ENCODE measurements at places on chromosomes 6 and 20.

GRCh38 chr6:92231171-92231701 lies 1188.1 kb downstream of the EPHA7 start:
- no peak for DNase-seq

- DNase-seq = no peak
Observed at GRCh38 chr6:50929323-50929722, 110.7 kb downstream of the TFAP2B start.

- no peak for DNase-seq
Observed at GRCh38 chr6:91480402-91480801, 893.5 kb upstream of the MAP3K7 start.

GRCh38 chr20:45352729-45353128 lies 4.5 kb upstream of the SDC4 start:
- no peak for DNase-seq

GRCh38 chr6:156942266-156942665 lies 165.1 kb downstream of the ARID1B start:
- DNase-seq = no peak

DNA sequence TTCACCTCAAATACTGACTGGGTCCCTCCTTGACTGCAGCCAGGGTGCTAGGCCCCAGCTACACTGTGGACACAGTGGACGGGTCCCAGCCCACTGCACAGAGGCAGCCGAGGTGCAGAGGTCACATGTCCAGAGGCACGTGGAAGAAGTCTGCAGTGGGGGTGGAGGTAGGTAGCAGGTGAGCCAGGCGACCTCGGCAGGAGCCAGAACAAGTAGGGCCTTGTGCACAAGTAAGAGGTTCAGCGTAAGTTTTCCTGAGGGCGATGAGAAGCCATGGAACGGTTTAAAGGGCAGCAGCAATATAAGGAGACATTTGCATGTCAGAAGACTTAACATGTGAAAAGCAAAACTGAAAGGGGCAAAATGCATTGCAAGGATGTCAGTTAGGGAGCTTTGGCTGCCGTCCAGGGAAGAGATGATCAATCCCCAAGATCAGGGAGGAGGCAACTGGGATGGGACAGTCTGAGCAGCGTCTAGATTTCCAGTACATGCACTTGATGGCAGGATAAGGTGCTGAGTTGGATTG lies 49.7 kb upstream of the SNX9 start:
- no peak for DNase-seq

DNA sequence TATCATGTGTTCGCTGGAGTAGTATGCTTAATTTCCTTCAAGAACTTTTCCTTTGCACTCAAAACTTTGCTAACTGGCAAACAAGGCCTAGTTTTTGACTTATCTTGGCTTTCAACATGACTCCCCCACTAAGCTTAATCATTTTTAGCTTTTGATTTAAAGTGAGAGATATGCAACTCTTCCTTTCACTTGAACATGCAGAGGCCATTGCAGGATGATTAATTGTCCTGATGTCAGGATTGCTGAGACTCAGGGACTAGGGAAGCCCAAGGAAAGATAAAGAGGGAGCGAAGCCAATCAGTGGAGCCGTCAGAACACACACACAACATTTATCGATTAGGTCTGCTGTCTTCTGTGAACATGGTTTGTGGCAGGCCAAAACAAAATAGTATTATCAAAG lies 491.4 kb downstream of the CBLN4 start:
- DNase-seq = peak; percentile 33

GRCh38 chr20:20489054-20489453 lies 121.2 kb downstream of the INSM1 start:
- DNase-seq = no peak

DNA sequence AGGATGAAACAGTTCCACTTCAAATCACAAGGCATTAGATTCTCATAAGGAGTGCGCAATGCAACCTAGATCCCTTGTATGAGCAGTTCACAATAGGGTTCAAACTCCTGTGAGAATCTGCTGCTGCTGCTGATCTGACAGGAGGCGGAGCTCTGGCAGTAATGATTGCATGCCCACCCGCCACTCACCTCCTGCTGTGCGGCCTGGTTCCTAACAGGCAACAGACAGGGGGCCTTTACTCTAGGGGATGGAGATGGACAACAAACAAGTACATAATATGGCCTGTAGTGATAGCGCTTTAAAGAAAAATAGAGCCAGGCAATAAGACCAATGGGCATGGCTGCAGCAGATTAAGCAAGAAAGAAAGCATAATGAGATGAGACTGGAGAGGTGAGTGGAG lies 2.7 kb upstream of the TBC1D22B start:
- DNase-seq = no peak

GRCh38 chr6:21137700-21138335 lies 455.7 kb upstream of the SOX4 start:
- no peak for DNase-seq

DNA sequence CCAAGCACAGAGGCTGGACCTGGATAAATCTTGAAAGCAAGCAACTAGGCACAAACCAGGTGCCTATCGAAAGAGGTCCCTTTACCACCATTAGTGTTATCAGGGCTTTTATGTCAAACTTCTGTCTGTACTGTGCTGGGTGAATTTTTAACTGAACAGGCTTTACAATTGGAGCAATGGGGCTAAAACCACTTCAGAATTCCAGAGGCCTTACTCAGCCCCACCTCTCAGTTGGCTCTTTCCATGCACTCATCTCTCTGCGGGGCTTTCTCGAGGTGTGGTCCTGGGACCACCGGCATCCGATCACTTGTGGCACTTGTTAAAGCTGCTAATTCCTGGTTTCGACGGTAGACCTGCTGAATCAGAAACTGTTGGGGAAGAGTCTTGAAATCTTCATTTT lies 232.5 kb downstream of the SOX4 start:
- DNase-seq = no peak

GRCh38 chr6:40268614-40269013 lies 318.6 kb downstream of the LRFN2 start:
- no peak for DNase-seq

- peak; percentile 6 for DNase-seq
Observed at GRCh38 chr6:89612121-89612520, 26.4 kb downstream of the LYRM2 start.

GRCh38 chr20:24106150-24106800 lies 117.7 kb upstream of the GGTLC1 start:
- no peak for DNase-seq

DNA sequence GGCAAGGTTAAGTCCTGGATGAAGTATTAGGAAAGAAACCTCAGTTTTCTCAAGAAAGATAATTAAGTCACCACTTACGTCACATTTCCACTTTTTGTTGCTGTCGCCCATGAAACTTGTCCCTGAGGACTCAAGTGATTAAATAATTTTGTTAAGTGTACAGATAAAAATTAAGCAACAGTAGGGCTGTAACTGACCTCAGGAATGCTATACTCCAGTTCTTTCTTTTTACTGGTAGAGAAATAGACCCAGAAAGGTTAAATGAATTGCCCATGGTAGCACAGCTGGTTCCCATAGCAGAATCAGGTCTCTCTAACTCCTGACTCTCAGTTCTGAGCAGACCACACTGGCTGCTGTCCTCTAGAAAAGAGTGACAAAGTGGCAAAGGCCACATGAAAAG lies 54.5 kb downstream of the CLIC5 start:
- no peak for DNase-seq

GRCh38 chr6:93794166-93794565 lies 374.8 kb upstream of the EPHA7 start:
- no peak for DNase-seq

- no peak for DNase-seq
Observed at GRCh38 chr6:115004982-115005381, 662.2 kb upstream of the HS3ST5 start.

DNA sequence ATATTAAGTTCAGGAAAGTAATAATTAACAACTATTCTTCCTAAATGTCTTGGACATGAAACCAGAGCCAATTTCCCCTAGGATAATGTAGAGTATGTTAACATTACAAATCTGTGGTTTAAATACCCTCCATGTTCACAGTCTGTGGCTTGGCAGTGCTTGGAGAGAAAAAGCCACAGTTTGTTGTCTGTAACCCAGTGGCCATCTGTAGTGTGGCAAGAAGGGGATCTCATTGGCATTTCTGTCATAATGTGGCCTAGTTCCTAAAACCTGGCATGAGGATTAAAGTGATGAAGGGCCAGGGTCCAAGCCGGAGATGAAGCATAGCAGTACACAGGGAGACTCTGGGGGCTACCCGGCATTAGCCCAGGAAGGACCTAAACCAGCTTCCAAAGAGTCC lies 31.2 kb downstream of the SYNE1 start:
- no peak for DNase-seq

DNA sequence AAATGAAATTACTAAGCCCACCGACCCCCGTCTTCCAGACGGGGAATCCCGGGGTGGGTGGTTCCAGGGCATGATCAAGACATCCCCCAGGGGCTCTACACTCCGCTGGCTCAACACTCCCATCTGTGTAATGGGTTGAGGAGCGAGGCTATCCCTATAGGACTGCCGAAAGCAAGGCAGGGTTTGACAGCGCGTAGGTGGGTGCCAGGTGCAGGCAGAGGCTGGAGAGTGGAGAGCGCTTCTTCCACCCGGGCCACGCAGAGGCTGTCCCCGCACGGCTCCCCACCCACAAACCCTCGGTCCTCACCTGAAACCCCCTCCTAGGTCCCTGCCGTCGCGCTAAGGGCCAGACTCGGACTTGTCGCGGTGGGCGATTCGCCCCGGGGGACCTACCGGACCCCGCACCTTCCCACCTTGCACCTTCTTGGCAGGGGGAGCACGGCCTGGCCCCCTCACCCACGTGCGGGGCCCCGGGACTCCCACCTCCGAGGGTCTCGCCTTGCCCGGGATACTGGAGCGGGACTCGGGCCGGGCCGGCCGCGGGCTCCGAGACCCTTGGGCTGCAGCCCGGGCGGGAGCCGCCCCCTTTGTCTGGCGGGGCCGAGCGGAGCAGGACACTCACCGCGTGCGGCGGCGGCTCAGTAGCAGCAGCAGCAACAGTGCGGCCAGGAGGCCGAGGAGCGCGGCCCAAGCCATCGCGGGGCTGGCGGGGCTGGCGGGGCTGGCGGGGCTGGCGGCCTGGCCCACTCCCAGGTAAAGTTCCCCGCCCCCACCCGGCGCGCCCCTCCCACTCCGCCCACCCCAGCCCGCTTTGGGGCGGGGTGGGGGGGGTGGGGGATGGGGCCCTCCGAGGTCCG lies at the start of gene PTGIS:
Gene PTGIS (minus strand): TSS at position 717 of the 857 bp plus-strand sequence. CDS start 21 bp downstream, at position 696.
- DNase-seq = no peak

DNA sequence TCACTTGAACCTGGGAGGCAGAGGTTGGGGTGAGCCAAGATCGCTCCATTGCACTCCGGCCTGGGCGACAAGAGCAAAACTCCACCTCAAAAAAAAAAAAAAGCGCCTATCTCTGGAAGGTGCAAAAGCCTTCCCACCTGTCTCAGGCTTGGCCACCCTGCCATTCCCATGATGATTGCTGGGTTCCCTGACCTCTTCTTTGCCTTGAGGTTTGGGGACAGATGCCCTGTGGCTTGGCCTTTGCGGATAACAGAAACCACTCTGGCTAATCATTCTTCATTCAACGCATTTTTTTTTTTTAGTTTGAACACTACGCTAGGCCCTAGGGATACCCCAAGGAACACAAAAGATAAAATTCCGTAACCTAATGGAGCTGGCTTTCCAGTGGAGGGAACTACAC lies 6.8 kb upstream of the HMGA1 start:
- DNase-seq = no peak

- DNase-seq = no peak
Observed at GRCh38 chr6:79466207-79466834, 70.9 kb downstream of the LCA5 start.

DNA sequence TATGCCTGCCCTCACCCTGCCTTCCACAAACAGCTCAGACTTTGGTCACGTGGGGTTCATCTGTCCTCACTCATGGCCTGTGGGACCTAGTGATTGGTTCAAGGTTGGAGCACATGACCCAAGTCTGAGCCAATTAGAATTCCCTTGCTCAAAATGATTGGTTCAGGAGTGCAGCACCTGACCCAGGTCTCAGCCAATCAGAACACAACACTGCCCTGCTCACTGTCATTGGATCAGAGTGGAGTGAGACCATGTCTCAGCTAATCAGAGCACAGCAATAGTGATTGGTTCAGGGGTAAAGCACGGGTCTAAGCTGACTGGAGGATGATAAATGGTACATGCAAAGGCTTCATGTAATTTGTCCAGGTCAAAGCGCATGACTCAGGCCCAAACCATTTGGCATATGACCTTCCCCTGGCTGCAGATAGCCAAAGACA lies 102.2 kb downstream of the PREX1 start:
- DNase-seq = peak; percentile 1

DNA sequence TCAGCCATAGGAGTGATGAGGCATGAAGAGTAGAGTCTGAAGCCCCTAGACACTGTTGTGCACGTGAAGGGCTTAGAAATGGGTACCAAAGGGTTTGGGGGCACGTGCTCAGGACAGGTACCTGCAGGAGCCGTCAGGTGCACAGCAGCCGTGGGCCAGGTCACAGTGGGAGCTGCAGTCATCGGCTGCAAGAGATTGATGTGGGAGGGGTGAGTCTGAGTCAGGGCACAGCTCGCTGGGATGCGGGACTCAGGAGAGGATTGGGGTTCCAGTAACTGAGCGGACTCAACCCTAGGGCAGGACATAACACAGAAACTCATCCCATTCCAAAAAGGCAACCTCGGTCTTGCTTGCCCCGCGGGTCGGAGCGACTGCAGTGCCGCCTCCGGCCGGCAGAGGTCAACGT lies 1.1 kb downstream of the DLK2 start:
- DNase-seq = peak; percentile 64

GRCh38 chr6:44495036-44495901 lies 107.8 kb downstream of the CDC5L start:
- no peak for DNase-seq

DNA sequence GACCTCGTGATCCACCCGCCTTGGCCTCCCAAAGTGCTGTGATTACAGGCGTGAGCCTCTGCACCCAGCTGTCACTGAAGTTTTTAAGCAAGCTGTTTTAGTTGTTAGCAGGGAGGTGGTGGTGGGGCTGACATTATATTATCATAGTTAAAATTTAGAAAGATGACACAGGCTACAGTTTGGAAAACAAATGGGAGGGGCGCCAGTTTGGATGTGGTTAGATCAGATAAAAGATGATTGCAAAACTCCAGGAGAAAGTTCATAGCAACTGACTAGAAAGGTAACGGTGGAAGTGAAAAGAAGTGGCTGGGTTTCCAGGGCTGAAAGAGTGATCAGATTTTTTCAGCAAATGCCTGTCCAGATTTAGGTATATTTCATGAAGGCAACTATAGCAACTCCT lies 311.9 kb upstream of the CITED2 start:
- DNase-seq = no peak

DNA sequence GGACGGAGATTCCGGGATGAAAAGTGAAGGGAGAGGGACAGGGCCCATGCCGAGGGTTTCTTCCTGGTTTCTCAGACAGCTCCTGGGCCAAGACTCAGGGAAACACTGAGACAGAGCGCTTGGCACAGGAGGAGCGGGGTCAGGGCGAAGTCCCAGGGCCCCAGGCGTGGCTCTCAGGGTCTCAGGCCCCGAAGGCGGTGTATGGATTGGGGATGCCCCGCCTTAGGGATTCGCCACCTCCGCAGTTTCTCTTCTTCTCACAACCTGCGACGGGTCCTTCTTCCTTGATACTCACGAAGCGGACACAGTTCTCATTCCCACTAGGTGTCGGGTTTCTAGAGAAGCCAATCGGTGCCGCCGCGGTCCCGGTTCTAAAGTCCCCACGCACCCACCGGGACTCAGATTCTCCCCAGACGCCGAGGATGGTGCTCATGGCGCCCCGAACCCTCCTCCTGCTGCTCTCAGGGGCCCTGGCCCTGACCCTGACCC lies 55.0 kb upstream of the HLA-A start:
- DNase-seq = no peak

- no peak for DNase-seq
Observed at GRCh38 chr20:1267161-1267560, 1.1 kb downstream of the SNPH start.
